ENCODE measurements at places on chromosomes 13 and 19.

GRCh38 chr13:70098669-70099068, 9.0 kb upstream of the ATXN8OS start:
- no peak for DNase-seq

- DNase-seq: no peak
Observed at GRCh38 chr19:48508729-48509411, 2.8 kb downstream of the LMTK3 start.

GRCh38 chr13:51562011-51562671, 22.1 kb upstream of the WDFY2 start:
- no peak for DNase-seq

DNA sequence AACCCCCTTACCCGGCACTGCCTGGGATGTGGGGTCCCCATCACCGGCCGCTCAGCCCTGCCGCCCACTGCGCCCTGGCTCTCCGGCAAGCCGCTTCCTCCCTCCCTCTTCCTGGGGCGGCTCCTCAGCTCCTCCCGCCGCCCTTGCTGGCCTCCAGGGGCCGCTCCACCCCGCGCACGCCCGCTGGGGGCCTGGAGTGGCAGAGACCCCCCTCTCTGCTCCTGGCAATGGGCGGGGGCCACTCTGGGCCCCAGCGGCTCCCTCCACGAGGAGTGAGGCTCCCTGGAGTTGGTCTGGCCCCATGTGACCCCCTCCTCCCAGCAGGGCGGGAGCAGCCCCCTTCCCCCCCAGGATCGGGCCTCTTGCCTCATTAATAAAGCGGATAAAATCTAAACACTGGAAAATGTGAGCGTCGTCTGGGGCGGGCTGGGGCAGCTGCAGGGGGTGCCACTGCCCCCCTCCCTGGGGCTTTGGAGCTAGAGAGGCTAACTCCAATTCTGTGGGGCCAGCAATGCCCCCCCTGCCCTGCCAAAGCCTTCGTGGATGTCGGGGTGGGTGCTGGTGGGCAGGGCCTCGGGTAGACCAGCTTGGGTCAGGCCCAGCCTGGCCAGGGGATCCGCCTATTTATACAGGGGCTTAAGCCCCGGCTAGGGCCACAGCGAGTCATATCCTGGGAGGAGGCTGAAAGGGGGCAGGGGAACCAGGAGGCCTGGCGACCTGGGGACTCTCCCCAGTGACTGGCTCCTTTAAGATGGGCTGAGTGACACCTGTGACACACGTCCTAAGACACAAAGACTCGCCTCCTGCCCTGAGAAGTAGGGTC, at the start of gene PTGER1:
Gene PTGER1, minus strand, starts transcription at position 104 of the 823 bp plus-strand sequence. CDS start 1,034 bp downstream, outside the sequence.
- no peak for DNase-seq

DNA sequence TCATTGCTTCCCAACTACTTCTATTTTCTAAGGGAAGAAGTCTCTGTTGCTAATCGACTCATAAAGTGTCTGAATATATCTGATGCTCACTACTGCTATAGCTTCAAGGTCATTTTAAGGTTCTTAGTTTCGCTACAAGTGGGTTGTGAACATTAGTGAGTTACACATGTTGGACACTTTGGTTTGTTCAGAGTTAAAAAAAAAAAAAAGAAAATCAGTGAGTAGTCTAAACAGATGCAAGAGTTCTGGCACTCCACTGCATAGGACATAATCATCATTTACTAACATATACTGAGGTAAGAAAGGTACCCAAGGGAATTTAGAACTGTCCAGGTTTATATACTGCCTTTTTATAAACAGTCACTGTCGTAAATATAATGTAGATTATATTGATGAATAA, 108.8 kb downstream of the KLF12 start:
- DNase-seq: no peak

DNA sequence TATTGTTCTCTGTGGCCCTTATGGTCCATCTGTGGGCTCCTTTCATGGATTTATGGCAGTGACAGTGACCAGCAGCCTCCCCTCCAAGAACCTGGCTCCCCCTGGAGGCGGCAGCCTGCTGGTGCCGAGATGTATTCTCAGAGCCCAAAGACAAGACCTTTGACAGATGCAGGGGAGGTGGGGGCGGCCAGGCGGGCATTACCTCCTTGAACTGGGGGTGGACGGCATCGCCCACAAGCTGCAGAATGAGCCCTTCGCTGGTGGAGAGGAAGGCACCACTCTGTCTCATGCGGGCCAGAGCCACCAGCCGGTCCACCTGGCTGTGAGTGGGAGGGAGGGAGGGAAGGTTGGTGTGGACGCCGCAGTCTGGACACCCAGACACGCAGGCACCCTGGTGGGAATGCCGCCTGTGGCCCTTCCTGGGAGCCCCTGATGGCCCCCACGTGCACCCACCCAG, 6.6 kb downstream of the ISOC2 start:
- peak; percentile 34 for DNase-seq

All from activated CD4-positive, alpha-beta T cell treated with anti-CD3 and anti-CD28 coated beads for 24 hours (primary cell).